ENCODE measurements at places on chromosomes 5 and 9.

GRCh38 chr9:27467486-27467885 is 56.6 kb upstream of the IFNK start:
- no peak for DNase-seq

DNA sequence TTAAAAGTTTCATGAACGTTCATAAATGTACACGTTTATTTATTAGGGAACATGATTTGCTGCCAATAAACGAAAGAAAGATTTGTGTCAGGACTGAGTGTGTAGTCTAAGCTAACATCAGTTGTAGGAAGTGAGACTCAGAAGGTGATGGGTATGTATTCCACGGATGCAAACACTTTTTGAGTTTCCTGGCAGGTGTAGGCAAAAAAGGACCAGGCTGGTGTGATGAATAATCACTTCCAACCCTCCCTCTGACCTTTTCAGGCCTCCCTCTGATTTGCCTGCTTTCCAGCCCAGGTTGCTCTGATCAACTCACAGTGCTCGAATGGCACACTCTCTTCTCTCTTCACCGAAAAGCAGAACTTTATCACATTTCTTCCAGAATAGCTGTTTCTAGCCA is 51.8 kb downstream of the BASP1 start:
- DNase-seq: no peak

DNA sequence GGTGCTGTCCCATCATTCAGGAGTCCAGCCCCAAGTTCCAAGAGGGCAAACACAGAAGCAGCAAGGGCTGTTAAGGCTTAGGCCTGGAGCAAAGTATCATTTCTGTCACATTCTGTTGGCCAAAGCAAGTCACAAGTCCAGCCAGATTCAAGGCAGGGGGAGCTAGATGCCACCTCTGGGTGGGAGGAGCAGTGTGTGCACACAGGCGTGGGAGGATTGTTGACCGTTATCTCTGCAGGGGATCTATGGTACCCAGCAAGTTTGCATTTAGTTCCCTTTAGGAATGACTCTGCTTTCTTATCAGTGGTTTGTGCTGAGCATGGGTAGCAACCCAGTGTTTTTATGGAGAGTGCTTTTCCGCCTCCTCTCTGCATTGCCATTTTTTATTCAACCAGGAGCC is 278.9 kb downstream of the NR3C1 start:
- DNase-seq: no peak

GRCh38 chr9:90301277-90301653 is 341.4 kb downstream of the DIRAS2 start:
- DNase-seq: no peak

GRCh38 chr5:110309222-110309621 is 417.2 kb downstream of the TMEM232 start:
- no peak for DNase-seq

DNA sequence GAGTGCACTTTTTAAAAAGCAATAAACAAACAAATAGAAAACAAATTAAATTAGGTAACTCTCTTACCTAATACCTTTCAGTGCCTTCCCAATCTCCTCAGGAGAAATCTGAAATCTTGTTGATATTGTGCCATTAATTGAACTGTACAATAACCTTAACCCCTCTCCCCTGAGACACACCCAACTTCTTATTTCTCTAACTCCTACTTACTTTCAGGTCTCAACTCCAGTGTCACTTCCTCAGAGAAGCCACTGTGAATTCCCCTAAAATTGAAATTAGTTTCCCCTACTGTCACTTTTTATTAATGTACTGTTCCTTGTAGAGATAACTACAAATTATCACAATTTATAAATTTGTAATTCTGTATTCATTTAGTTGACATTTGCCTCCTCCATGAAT is 295.3 kb upstream of the TNC start:
- no peak for DNase-seq

- no peak for DNase-seq
These were observed 405.4 kb downstream of the TMEM232 start for GRCh38 chr5:110321117-110321516.

DNA sequence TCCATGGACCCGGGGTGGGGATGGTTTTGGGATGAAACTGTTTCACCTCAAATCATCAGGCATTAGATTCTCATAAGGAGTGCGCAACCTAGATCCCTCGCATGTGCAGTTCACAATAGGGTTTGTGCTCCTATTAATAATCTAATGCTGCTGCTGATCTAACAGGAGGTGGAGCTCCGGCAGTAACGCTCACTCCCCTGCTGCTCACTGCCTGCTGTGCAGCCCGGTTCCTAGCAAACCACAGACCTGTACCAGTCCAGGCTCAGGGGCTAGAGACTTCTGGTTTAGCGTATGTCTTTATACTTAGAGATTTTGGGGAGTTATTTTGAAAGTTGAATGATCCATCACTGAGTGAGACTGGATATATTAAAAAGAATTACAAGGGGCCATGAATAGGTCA is 50.2 kb downstream of the RICTOR start:
- no peak for DNase-seq

- no peak for DNase-seq
These were observed 216.0 kb downstream of the KDM4C start for GRCh38 chr9:6973762-6974161.

Data from breast epithelium (tissue), 4 donors.